Non-pigmented ciliary epithelial cell (primary cell): ENCODE measurements at places on chromosomes 5 and 9.

- DNase-seq, result peak; percentile 23
Measured at GRCh38 chr5:10145923-10146401, 103.7 kb downstream of the ATPSCKMT start.

DNA sequence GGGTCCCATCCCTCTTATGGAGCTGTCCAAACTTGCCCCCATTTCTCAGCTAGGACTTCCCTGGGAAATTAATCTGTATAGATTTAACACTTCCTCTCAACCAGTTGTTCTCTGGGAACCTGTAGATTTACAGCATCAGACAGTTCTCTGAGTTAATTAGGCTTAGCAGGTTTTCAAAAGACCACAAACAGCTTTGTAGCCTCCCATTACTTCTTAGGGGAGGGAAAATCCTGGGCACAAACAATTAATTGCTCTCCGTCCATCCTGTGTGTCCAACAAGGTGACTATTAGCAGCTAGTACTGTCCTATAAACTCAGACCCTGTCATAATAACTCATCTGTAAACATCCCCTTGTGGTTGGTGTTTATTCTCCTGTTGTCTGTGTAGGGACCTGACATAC is 197.9 kb downstream of the GOLPH3 start:
- no peak for DNase-seq

GRCh38 chr5:150600616-150601490 is 39.6 kb upstream of the SYNPO start:
- DNase-seq, result no peak

DNA sequence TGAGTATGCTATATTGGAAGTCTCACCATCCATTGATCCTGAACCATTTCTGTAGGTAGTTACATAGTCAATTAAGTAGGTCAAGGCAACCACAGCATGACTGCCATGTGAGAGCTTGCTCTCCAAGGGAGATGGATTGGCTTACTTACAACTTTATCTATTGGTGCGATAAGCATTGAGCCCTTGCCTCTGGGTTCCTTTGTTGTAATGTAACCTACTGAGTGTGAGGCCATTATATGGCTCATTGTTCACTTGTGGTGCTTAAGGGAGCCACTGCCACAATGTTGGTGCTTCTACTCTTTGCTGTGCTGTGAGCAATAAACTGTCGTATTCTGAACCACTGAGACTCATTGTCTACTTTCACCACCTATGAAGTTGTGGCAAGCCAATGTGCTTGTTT is 510.6 kb upstream of the ITGA1 start:
- no peak for DNase-seq

DNA sequence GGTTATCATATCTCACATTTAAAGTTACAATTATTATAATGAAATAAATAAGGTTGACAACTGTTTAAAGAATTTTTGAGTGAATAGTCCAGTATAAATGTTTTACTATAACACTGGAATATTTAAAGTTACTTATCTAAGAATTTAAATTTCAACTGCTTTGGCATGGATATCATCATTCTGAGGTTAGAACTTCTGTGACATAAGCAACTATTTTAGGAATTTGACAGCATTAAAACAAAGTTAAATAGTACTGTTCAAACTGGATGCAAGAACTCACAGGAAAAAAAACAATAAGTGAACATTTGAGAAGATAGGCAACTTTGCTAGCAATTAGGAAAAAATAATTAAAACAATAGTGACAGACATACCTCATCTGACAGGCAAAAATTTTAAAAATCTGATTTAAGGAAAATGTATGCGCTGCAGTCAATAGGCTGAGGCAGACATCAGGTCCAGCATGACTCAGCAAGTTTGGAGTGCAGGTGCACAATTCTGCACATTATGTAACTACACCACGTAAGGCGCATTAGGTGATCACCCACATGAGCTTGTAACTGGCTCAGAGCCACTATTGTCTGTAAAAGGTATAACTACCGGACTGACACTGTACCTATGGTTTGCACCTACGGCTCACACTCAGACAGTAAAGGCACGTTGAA is 180.6 kb downstream of the PDE4D start:
- DNase-seq, result no peak

DNA sequence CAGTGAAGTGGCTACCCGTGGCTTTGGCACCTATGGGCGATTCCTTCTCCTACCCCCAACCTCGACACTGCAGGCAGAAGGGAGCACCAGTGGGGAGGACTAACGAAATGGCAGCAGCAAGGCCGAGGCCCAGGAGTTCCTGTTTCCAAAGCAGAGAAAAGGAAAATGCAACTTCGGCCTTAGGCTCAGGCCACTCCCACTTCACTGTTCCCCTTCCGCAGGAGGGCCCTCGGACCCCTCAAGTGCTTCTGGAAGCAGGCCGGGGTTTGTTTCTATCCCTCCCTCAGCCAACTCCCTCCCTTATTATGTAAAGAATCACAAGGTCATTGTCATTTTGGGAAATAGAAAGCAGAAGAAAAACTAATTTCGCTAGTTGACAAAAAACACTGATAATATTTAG is 36.4 kb upstream of the NKX2-5 start:
- DNase-seq, result no peak

DNA sequence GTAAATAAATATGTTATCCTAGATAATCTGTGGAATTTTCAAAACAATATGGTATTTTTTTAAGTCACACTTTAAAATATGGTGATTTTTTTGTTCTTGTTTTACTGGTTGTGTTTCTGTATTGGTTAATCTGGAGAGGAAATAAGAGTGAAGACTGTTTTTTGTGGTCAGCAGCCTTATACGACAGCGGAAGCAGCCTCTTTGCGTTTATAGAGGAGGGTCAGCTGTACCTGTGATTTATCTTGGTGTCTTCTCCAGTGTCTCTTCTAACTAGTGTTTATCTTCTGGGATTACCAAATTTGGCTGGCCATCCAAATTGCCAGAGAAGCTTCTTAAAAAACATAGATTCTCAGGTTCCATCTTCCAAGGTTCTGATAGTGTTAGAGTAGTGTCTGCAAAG is 58.7 kb downstream of the ICE1 start:
- DNase-seq, result no peak

GRCh38 chr5:34771076-34771475 is 67.9 kb upstream of the TTC23L start:
- no peak for DNase-seq
